CD4-positive, alpha-beta memory T cell (primary cell): ENCODE measurements at places on chromosomes 11 and 22. TPM values are rescaled to one million over a fixed set of nuclear protein-coding genes. Genes with fewer than 3 reads are reported as not detected.

DNA sequence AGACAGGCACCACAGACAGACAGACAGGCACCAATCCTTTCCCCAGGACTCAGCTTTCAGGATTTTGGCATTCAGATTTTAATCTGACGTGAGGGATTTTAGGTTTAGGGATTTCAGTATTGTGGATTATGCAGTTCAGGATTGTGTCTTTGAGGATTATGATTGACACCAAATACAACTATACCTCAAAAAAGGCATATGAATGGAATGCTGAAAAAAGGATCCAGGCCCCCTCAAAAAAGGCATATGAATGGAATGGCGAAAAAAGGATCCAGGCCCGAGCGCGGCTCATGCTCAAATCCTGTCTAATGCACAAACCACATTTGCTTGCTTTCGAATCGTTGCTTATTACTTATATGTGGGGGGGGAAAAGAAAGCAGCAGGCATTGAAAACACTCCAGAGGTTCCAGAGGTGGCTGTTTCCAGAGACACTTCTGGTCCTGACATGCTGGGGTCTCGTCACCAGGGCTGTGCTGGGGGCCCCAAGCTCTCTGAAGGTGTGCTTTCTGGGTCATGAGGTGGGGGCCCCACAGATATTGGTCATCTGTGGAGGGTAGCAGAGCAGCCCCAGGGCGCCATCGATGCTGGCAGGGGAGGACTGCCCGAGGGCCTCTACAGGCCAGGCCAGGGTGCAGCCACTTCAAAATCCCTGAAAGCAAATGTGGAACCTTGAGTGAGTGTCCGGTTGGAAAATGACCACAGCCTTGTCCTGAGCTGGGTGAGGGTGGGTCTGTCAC is 16.8 kb upstream of the OSBPL5 start:
- no peak overlapping the region for H3K4me3 ChIP-seq
- no peaks in the 10 kb centered on the region for H3K36me3 ChIP-seq
- DNase-seq, result no peak
- no peaks in the 10 kb centered on the region for H3K27me3 ChIP-seq
- H3K27ac ChIP-seq, result no peak overlapping the region
- no peaks in the 10 kb centered on the region for H3K4me1 ChIP-seq

RELA gene
- 173 TPM for total RNA-seq

GRCh38 chr11:78070621-78071020 is 7.0 kb downstream of the THRSP start:
- DNase-seq, result no peak
- no peaks in the 10 kb centered on the region for H3K27me3 ChIP-seq
- no peak overlapping the region for H3K27ac ChIP-seq
- peaks cover 41% of the 10 kb centered on the region for H3K36me3 ChIP-seq

DNA sequence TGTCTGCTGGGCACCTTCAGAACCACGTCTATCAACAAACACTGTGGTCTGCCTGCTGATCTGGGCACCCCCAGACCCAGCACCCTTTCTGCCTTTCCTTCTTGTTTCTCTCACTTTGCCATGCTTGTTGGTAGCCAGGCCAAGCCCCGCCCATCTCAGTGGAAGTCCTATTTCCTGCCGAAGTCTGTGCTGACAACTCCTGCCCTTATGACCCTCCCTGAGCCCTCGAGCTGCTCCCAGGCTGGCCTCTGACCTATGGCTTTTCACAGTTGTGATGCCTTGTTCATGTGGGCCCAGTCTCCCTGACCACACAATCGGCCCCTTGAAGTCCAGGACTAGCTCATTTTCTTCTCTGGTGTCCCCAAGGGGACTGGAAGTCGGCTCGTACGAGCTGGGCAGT is 132.1 kb downstream of the DSCAML1 start:
- no peaks in the 10 kb centered on the region for H3K4me1 ChIP-seq
- H3K4me3 ChIP-seq, result no peak overlapping the region
- no peaks in the 10 kb centered on the region for H3K27me3 ChIP-seq
- H3K36me3 ChIP-seq, result no peaks in the 10 kb centered on the region
- no peak overlapping the region for H3K27ac ChIP-seq

- no peaks in the 10 kb centered on the region for H3K4me1 ChIP-seq
- H3K27ac ChIP-seq, result no peak overlapping the region
- H3K4me3 ChIP-seq, result no peak overlapping the region
- no peaks in the 10 kb centered on the region for H3K27me3 ChIP-seq
- DNase-seq, result no peak
Observed at GRCh38 chr11:33634291-33634834, 66.3 kb downstream of the C11orf91 start.

HBG2 gene
- not detected for total RNA-seq

CD248 gene
- total RNA-seq, result not detected

GRCh38 chr22:30948930-30949342 is 19.6 kb downstream of the MORC2 start:
- H3K27ac ChIP-seq, result no peak overlapping the region
- H3K27me3 ChIP-seq, result no peaks in the 10 kb centered on the region
- H3K36me3 ChIP-seq, result peaks cover 31% of the 10 kb centered on the region
- no peak overlapping the region for H3K4me3 ChIP-seq

SEPTIN3 gene
- 0.81 TPM for total RNA-seq

DNA sequence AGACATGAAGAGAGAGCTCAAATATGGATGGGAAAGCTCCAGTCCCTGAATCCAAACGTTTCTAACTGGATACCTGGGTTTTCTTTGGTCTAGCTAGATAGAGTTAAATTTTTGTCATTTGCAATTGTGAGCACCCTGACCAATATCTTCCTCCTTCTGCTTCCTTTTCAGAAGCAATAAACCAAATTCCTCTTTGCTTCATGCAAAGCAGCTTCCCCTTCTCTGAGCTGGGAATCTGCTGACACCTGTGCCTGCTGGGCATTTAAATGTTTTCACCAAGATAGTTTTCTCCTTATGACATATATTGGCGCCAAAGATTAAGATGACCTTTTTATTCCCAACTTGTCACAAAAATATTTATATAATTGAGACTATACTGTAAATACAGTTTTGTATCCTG is 27.9 kb upstream of the PAK1 start:
- no peak overlapping the region for H3K4me3 ChIP-seq
- H3K4me1 ChIP-seq, result no peaks in the 10 kb centered on the region
- no peaks in the 10 kb centered on the region for H3K27me3 ChIP-seq
- no peak overlapping the region for H3K27ac ChIP-seq

GRCh38 chr11:46826310-46827044 is 19.6 kb downstream of the CKAP5 start:
- no peak overlapping the region for H3K27ac ChIP-seq
- no peak overlapping the region for H3K4me3 ChIP-seq
- peaks cover 16% of the 10 kb centered on the region for H3K4me1 ChIP-seq
- H3K27me3 ChIP-seq, result no peaks in the 10 kb centered on the region
- no peaks in the 10 kb centered on the region for H3K36me3 ChIP-seq

DNA sequence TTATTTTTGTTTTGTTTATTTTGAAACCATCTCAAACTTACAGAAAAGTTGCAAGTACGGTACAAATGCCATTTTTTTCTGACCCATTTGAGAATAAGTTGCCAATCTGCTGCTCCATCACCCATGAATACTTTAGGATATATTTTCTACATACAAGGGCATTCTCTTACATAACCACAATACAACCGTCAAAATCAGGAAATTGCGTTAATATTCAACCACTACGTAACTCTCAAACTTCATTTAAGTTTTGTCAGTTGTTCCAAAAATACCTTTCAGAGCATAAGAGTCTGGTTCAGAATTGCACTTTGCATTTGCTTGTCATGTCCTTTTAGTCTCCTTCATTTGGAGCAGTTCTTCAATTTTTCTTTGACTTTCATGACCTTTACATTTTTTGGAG is 194.3 kb upstream of the BDNF start:
- no peak overlapping the region for H3K4me3 ChIP-seq
- H3K27me3 ChIP-seq, result no peaks in the 10 kb centered on the region
- no peaks in the 10 kb centered on the region for H3K36me3 ChIP-seq
- H3K27ac ChIP-seq, result no peak overlapping the region
- H3K4me1 ChIP-seq, result no peaks in the 10 kb centered on the region

DNA sequence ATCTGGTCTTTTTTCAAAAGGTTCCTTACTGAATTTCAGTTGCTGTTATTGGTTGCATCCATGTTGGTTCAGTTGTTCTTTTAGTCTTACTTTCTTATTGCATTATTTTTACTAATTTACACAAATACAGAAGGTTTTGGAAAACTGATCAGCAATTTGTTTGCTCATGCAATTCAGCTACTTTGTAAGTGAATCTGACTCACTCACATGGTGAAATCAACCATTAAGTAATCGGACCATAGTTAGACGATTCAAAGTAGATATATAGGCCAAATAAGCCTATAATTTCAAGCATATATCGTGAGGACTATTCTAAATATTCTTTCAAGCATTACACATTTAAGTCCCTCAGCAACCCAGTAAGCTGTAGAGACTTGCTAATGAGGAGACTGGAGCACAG is 41.7 kb downstream of the CCDC83 start:
- no peaks in the 10 kb centered on the region for H3K4me1 ChIP-seq
- no peaks in the 10 kb centered on the region for H3K36me3 ChIP-seq
- no peak overlapping the region for H3K4me3 ChIP-seq
- no peak for DNase-seq

HDHD5 gene
- 23.3 TPM for total RNA-seq

IFTAP gene
- total RNA-seq, result 0.94 TPM

GPR83 gene
- total RNA-seq, result not detected

- DNase-seq, result no peak
- H3K4me3 ChIP-seq, result no peak overlapping the region
- H3K4me1 ChIP-seq, result peaks cover 14% of the 10 kb centered on the region
- no peaks in the 10 kb centered on the region for H3K36me3 ChIP-seq
- H3K27me3 ChIP-seq, result peaks cover 10% of the 10 kb centered on the region
Observed at GRCh38 chr22:24954114-24954463, 1.6 kb downstream of the KIAA1671 start.

DNA sequence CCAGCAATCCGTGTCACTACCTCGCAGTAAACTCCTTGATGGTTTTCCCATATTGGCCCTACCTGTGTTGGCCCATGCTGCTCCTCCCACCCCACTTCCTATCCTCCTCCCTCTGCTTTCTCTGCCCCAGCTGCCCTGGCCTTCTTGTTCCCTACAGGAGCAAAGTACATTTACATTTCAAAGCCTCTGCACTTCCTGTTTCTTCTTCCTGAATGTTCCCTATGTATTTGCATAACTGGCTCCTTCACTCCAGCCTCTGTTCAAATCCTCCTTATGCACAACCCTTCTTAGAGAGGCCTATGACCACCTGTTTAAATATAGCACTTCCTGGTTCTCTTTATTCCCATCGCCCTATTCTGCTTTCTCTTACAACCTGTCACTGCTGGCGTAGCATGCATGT is 62.2 kb downstream of the PARVA start:
- no peak overlapping the region for H3K27ac ChIP-seq
- H3K36me3 ChIP-seq, result no peaks in the 10 kb centered on the region
- no peak overlapping the region for H3K4me3 ChIP-seq

KCTD14 gene
- total RNA-seq, result 0.20 TPM

GRCh38 chr11:66543263-66544107 is 2.4 kb downstream of the ZDHHC24 start:
- H3K27ac ChIP-seq, result peak overlapping the region; percentile 57
- peak; percentile 78 for DNase-seq
- no peaks in the 10 kb centered on the region for H3K36me3 ChIP-seq
- peaks cover 35% of the 10 kb centered on the region for H3K4me1 ChIP-seq

DNA sequence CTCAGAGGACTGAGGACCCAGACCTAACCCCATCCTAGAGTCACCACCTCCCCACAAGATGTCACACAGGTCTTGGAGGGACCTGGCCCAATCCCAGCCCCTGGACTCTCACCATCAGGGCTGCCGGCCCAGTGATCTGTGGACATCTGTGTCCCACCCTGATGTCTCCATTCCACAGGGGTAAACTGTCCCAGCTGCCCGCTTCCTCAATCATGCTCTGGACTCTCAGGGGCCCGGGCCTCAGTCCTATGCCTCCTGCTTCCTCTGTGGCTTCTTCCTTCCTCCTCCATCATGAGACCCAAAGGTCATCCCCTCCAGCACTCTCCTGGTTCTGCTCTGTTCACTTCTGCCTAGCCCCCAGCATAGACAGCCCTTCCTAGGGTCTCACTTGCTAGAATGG is 32.2 kb downstream of the ARAP1 start:
- peak overlapping the region; percentile 80 for H3K27ac ChIP-seq
- peaks cover 63% of the 10 kb centered on the region for H3K4me1 ChIP-seq
- peak overlapping the region; percentile 98 for H3K4me3 ChIP-seq
- DNase-seq, result no peak

KDM4E gene
- not detected for total RNA-seq

GRCh38 chr11:2698386-2699184 is 1.2 kb downstream of the KCNQ1OT1 start:
- H3K4me3 ChIP-seq, result peak overlapping the region; percentile 38
- no peak for DNase-seq
- H3K27me3 ChIP-seq, result no peaks in the 10 kb centered on the region
- peaks cover 4% of the 10 kb centered on the region for H3K4me1 ChIP-seq
- no peaks in the 10 kb centered on the region for H3K36me3 ChIP-seq
- peak overlapping the region; percentile 27 for H3K27ac ChIP-seq

MYRF gene
- 0.94 TPM for total RNA-seq

- H3K36me3 ChIP-seq, result no peaks in the 10 kb centered on the region
- no peak overlapping the region for H3K4me3 ChIP-seq
- no peak for DNase-seq
- H3K4me1 ChIP-seq, result no peaks in the 10 kb centered on the region
Observed at GRCh38 chr22:45493286-45493771, 9.4 kb upstream of the FBLN1 start.

GPR152 gene
- total RNA-seq, result not detected

DNA sequence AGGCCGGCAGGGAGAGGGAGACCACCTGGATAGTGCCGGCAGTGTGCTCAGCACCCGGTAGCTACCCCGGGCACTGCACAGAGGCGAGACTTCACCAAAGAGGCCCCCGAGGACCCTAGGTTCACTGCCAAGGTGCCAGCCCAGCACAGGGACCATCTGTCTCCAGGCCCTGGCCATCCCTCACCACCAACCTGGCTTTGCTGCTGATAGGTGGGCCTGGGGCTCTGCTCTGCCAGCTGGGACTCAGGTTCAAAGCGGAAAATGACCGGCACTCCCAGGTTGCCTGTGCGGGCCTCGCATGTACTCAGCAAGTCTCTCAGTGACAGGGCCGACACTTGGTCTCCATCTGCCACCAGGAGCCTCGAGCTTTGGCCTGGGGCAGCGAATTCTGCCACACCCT is 812.2 kb downstream of the BRD1 start:
- no peaks in the 10 kb centered on the region for H3K4me1 ChIP-seq
- no peaks in the 10 kb centered on the region for H3K27me3 ChIP-seq
- no peak overlapping the region for H3K4me3 ChIP-seq
- DNase-seq, result no peak

DNA sequence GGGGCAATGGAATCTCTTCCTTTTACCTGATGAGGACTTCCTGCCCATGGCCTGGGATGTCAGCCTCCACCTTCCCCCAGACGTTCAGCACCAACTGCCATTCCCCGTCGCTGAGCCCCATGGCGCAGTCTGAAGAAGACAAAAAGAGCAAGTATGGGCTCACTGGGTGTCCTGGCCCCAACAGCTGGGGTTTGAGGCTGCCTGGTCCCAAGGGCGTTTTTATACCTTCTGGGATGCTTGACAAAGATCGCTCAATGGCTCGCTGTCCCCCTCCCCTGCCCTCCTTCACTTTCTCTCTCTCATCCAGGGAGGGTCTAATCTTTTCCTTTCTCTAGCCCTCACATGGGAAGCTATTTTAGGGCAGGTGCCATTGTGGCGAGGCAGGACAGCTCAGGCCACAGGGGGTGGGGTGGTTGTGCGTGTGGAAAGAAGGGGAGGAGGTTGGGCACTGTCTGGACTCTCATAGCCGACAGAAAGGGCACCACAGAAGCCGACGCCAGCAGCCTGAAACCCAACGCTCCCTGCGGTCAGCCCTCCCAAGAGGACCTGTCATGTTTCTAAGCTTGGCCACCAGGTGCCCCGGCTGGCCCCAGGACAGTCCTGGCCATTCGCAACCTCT is at the start of gene MB:
MB (minus strand) TSS at position 193 of the 619 bp plus-strand sequence; CDS start at position 121, 72 bp downstream.
- H3K27me3 ChIP-seq, result no peaks in the 10 kb centered on the region
- H3K36me3 ChIP-seq, result no peaks in the 10 kb centered on the region
- H3K4me3 ChIP-seq, result no peak within 1 kb of the TSS

GRCh38 chr11:46315783-46316563 is 31.3 kb upstream of the DGKZ start:
- H3K36me3 ChIP-seq, result no peaks in the 10 kb centered on the region
- H3K4me1 ChIP-seq, result peaks cover 17% of the 10 kb centered on the region
- H3K27me3 ChIP-seq, result no peaks in the 10 kb centered on the region
- no peak for DNase-seq
- no peak overlapping the region for H3K27ac ChIP-seq
